ENCODE measurements at places on chromosomes 12 and 14.

DNA sequence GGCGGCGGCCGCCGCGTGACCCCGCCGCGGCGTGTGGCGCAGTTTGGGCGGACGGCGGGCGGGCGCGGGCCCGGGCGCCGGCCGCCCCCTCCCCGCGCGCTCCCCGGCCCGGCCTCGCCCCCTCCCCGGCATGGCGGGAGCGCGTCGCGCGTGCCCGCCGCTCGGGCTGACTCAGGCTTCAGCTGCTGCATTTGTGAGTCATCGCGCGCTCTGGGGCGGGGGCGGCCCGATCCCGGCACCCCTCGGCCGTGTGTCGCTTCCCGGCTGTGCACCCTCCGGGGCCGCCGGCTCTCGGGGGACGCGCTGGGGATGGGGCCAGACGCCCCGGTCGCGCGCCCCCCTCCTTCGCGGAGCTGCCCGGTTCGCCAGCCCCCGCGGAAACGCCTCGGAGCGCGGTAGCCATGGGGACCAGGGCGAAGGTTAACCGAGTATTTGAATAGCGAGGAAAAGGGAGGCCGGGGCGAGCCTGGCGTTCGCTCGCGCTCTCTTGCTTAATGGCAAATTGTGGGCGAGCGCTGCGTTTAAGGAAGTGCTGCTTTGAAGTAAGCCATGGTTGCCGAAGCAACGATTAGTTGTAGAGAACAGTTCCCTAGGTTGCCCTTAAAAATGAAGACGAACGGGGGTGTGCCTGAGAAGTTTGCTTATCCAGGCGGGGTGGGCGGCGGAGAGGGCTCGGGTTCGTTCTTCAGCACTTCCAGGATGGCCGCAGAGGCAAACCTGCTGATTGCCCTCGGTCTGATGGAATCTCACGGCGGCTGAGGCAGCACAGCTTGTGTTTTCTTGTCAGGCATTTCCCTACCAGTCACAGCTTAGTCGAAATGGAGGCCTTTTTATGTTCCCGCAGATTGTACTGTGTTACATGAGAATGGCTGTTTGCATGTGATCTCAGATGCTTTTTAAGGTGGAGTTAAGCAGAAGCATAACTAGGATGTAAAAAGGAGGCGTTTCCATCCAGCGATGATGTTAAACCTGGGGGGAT, 896 bp downstream of the EIF5 start:
- DNase-seq, result peak; percentile 38

- DNase-seq, result no peak
Measured at GRCh38 chr14:91396959-91397815, 20.4 kb downstream of the CCDC88C start.

DNA sequence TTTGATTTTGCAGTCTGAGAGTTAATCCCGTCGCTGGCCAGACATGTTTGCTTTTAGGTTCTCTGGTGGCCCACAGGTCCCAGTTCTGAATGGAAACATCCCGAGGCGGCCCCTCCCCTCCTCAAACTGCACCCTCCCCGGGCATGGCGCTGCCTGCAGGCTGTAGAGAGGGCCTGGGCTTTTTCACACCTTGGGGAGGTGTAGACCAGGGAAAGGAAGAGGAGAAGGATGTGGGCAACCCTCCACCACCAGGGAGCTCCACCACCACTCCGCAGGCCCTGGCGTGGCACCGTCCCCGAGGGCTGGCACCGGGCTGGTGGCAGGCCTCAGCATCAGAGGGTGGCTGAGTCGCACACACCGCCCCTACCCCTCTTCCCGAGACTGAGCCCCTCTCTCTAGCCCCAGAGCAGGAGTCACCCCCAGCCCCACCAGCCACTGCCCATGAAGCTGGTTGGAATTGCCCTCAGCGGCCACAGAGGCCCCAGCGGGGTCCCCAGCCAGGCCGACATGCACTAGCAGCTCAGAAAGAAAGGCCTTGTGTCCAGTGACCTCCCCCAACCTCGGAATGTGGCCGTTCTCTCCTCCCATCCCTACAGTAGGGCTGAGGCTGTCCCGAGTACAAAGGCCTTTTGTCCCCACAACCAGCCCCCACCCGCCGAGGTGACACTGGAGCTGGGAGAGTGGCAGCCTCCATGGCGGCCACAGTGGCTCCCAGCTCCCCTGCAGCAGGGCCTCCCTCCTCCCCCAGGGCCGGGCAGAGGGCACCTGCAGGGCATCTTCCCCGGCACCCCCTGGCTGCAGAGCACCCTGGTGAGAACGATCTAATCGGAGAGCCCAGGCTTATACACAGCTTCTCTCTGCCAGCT, 23.5 kb upstream of the INF2 start:
- peak; percentile 72 for DNase-seq

- no peak for DNase-seq
Measured at GRCh38 chr12:75341873-75342272, 7.4 kb downstream of the GLIPR1L1 start.

DNA sequence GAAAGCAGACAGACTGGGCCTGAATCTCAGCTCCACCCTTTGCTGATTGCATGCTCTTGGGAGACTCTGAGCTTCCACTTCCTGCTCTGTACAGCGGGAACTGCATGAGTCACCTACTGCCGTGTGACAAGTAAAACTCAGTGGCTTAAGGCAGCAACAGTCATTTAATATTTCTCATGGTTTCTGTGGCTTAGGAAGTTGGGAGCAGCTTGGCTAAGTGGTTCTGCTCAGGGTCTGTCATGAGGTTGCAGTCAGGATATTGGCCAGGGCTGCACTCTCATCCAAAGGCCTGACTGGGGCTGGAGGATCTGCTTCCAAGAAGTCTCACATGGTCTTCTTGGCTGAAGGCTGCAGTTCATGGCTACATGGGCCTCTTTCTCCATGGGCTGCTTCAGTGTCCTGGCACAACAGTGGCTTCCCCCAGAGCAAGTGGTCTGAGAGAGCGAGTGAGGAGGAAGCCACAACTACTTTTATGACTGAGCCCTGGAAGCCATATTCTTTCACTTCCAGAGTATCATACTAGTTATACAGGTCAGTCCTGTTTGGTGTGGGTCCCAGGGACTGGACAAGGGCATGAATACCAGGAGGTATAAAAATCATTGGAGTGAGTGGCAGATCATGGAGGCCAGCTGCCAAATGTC, 49.7 kb downstream of the FAM222A start:
- DNase-seq, result peak; percentile 50
